ENCODE measurements at places on chromosomes 7 and 10. TPM values are rescaled to one million over a fixed set of nuclear protein-coding genes. Genes with fewer than 3 reads are reported as not detected.

DNA sequence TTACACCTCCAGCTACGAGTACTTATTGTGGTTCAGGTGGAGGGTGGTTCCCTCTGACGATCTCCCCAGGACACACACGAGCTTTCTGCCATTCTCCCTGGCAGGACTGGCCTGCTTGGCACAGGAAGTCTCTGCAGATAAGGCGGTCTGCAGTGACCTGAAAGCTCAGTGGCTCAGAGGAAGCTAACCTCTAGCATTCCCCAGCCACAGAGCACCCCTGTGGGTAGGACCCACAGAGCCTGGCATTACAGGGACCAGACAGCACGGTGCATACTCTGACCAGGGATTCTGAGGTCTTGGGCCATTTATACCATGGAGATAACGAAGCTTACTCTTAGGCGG lies 1.9 kb upstream of the GPR146 start:
- no peak for DNase-seq

DNA sequence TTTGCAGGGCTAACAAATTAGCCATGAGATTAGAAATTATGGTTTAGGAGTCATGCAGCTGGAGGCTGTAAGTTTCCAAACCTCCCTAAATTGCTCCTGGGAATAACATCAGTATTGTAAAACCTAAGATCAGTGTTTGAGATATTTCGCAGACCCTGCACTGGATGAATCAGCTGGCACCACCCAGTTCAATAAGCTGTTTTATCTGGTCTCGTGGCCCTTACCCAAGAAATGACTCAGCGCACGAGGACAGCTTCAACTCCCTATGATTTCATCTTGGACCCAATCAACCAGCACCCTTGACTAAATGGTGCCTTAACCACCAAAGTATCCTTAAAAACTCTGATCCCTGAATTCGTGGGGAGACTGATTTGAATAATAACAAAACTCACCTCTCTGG lies 482.0 kb upstream of the PCDH15 start:
- no peak for DNase-seq

Gene CCDC3
- 0.02 TPM for polyA plus RNA-seq

Gene UCMA
- polyA plus RNA-seq, result not detected

Gene CYP2C9
- not detected for polyA plus RNA-seq

Gene RADIL
- 1.2 TPM for polyA plus RNA-seq

Gene HECTD2
- 7.6 TPM for polyA plus RNA-seq

Gene KNDC1
- polyA plus RNA-seq, result 1.1 TPM

Gene CNTNAP2
- polyA plus RNA-seq, result not detected

All from BJ (cell line).